NCI-H2171 (cell line): ENCODE measurements at places on chromosomes 7 and 10.

GRCh38 chr7:106462365-106462859, 177.6 kb upstream of the NAMPT start:
- DNase-seq: peak; percentile 21

DNA sequence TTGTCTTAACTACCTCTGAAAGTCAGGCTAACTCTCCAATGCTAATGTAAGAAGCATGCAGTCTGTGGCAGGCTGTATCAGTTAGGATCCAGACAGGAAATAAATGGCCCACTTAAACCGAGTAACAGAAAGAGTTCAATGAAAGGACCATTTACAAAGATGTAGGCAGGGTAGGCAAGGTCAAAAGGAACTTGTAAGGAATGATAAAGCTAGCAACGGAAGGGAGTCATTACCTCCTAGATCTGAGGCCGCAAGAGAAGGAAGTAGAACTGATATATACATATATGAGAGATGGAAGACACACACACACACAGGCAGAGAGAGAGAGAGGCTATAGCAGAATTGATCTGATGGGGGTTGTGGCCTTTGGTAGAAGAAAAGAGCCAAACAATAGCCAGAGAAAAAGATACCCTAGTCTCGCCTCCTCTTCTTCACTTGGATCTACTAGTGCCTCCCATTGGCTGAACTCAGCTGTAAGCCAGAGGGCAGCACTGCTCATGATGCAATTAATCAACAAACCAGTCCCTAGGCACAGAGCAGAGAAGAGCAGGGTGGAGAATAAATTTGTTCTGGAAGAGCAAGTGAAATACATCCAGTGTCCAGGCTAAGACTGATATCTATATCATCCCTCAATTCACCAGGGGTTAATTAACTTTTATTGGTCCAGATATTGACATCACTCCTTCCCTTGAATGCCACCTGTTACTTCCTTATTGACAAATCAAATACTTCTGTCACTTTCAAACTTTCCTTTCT, 91.2 kb downstream of the LSMEM1 start:
- DNase-seq: no peak

DNA sequence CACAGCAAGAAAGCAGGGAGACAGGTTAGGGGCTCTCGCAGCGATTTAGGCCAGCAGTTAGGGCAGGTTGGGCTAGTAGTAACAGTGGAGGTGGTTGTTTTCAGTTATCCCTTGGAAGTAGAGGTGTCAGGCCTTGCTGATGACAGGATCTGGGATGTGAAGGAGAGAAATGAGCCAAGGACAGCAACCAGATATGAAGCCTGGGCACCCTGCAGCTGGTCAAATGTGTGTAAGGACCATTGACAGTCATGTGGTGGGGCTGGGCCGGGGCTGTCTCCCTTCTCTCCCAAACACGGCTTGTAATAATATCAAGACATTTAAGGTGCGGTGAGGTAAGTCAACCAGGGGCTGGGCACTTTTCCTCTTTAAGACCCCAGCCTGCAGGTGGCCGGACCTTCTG, 112.5 kb upstream of the IGFBP3 start:
- DNase-seq: no peak

DNA sequence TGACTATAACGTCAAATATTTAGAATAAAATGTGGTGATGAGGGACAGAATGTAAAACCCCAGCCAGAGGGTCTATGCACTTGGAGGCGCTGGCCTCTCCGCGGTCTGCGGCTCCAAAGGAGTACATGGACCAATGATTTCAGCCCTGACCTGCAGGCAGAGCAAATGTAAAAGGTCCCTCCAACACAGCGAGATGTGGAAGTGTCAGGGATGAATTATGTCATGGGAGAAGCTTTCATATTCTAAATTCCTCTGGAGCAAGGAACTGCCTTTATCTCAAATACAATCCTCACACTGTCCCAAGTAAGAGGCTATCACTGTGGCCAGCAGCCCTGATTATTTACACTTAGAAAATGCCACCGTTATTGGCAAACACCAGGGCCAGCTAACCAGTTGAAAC, 139.4 kb downstream of the GFRA1 start:
- no peak for DNase-seq

DNA sequence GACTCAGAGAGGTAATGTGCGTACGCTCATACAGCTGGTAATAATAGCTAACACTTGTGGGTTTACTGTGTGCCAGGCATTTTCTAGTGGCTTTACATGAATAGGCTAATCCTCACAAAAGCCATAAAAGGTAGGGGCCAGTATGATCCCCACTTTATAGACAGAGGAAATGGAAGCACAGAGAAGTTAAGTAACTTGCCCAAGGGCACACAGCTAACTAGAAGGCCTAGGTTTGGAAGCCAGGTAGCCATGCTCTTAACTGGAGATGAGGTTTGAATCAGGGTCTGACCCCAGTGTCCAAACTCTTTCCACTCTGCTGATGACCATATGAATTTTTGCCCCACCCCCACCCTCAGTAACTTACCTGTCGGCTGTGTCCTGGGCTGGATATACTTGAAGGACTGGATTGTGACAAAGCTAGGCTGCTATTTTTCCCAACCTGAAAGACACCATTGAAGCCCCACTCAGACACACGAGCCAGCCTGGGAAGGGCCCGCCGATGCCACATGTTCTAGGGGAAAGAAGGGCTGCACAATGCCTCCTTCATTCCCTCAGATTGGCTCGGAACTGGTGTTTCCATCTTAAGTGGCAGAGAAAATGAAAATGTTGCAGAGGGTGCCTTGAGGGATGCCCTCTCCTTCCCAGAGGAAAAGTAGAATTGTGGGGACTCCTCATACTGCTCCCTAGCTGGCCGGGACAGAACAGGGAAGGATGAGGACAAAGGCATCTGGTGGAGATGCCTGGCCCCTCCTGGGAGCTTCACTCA, 29.1 kb upstream of the EFCAB10 start:
- no peak for DNase-seq

DNA sequence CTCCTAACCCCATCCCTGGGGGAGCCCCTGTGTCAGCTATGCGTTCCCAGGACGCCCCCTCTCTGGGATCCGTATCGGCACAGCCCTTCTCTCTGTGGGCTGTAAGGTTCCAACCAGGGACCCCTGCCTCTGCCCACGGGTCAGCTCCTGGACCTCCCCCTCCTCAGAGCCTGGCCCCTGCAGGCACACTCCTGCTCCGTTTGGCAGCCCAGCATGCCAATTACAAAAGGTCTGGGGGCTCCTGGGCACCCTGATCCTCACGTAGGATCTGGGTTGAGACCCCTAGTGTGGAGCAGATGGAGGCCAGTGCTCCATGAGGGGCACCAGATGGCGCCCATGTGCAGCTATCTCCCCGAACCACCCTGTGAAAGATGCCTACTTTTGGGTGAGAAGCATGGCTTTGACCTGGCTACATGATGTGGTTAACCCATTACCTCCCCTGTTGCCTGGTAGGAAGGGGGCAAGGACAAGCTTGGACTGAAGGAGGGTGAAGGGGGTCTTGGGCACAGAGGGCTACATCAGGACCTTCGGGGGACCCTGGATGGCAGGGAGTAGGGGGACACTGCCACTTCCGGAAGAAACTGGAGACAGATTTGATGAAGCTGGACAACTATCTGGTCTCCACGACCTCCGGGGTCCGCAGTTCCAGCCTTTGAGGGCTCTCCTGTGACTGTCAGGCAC, 9.0 kb downstream of the TACR2 start:
- DNase-seq: no peak

DNA sequence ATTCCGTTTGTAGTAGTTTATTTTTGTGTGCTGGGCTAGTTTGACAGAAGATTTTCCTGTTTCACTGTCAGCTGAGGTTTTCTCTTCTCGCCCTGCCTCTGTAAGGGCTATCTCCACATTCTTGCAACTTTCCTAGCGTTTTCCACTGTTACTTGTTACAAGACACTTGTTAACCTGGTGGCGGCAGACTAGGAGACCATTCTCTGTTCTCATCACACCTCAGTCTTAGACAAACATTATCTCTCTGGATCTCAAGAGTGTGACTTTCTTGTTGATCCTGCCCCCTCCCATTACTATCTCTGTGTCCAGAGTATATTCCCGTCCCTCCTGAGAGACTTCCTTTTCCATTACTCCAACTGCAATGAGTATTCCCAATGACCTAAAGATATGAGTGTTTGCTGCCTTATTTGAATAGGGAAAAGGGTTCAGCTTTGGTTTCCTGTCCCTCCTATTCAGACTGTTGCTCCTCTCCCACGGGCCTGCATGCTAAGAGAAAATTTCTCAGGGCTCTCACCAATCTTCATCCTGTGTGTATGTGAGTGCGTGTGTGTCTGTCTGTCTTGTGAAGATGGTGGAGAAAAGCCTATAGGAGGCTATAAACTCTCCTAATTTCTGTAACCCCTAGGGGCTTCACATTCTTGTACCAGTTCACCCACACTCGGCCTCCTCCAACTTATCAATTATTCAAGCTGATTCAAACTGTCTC, 722.4 kb upstream of the POT1 start:
- no peak for DNase-seq

GRCh38 chr7:148941598-148942275, 57.6 kb upstream of the EZH2 start:
- DNase-seq: peak; percentile 82

- no peak for DNase-seq
These were observed 91.1 kb upstream of the DNAJB12 start for GRCh38 chr10:72445851-72446250.

DNA sequence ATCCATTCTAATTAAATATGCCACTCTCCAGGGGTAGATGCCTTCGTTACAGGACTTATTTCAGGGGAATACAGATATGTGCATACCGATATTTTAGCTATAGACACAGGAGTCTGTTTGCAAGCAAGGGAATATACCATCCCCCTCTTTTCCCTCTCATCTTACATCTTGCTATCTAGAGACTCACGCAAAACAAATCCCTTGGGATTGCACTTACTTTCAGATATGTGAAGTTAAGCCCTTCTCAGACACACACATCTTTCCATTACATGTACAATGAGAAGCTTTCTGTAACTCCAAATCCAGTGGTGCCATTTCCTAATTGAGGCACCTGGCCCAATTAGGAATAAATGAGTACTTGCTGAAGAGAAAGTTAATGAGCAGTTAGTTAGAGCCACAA, 250.4 kb upstream of the FZD8 start:
- peak; percentile 13 for DNase-seq

DNA sequence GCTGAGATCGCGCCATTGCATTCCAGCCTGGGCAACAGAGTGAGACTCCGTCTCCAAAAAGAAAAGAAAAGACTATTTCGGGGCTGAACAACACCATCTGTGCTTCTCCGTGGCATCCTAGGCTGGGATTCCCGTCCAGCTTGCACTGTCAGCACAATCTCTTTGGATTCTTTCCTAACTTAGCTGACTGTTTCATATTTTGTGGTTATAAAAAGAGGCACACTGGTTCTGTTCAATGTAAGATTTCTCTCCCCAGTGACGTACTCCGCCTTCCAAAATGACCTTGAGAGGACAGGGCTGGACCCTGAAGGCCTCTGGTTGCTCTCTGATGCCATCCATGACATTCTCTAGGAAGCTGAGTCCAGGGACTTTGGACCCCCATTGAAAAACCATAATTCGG, 8.8 kb downstream of the ZNHIT1 start:
- DNase-seq: no peak

- DNase-seq: no peak
These were observed 416.7 kb downstream of the TFEC start for GRCh38 chr7:115613836-115614235.

DNA sequence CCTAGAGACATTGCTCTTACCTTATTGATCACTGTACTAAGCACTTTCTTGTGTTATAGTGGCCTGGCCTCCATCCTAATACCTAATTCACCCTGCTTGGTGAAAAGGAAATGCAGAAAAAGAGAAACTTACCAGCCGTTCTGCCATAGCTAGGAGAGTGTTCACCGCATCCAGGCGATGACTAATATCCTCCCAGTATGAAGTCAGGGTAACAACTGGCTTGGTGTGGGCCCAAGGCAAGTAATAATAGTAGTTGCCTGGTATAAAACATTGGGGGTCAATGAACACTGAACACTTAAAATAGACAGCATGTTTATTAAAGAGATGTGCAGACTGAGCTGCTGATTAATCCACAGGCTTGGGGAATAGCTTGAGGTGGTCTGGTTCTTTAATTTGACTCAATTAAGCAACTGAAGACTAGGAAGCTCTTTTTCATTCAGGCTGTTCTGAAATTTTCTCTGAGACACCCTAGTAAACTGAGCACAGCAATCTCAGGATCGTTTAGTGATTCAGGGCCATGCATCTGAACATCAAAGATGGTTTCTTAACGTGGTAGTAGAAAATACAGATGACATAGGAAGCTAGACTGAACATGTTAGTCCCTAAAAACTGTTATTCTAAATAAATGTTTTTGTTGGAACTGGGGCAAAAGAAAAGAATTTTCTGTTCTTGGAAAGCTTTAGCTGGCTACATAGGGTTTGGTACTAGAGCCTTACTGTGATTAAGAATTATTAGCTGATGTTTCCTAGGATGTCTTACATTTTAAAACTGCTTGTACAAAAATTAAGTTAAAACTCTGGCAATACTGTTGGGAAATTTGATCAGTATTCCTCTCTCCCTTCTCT, 102.2 kb downstream of the MYOF start:
- no peak for DNase-seq

DNA sequence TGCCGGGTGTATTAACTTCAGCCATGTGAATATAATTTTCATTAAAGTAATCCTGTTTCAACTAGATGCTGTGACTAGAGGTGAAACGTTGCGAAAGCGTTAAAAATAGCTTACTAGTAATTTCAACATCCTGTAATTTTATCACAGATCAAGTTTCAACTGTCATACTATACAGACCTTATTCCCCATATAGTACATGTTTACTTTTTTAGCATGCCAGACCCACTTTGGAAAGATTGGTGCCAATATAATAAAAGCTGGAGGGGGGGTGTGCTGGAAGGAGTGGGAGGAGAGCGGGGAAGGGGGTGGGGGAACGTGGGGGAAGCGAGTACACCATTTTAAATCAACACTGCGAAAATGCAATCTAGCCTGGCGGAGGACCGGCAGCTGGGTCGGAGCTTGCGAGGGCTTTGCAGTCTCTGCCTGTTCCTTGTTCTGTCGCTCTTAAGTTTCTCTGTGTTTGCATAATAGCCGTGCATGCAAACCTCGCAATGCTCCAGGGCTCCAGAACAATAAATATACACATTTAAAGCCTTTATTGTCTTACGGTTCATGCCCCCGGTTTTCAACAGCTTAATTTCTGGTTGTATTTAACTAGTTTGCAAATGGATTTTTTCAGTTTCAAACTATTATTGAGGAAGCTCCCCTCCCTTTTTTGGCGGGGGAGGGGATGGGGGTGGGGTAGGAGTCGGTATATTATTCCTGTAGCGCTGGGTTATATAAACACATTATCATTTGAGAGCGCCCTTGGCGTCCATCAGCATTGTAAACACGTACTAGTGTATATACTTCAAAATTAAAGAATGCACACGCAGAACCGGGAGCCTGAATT, 1.3 kb upstream of the ARID5B start:
- peak; percentile 48 for DNase-seq
